ENCODE measurements at places on chromosomes 13 and 19.

DNA sequence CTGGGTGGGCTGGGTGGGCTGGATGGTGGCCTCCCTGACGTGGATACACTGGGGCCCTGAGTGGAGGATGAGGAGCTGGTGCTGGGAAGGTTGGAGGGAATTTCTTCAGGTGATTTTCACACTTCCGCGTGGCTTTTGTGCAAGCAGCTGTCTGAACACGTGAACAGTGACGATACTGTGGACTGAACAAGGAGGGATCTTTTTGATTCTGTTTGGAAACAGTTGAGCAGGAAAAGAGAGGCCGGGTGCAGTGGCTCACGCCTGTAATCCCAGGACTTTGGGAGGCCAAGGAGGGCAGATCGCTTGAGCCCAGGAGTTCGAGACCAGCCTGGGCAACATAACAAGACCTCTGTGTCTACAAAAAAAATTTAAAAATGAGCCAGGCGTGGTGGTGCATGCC lies 9.1 kb upstream of the GTF2F1 start:
- no peak for DNase-seq

DNA sequence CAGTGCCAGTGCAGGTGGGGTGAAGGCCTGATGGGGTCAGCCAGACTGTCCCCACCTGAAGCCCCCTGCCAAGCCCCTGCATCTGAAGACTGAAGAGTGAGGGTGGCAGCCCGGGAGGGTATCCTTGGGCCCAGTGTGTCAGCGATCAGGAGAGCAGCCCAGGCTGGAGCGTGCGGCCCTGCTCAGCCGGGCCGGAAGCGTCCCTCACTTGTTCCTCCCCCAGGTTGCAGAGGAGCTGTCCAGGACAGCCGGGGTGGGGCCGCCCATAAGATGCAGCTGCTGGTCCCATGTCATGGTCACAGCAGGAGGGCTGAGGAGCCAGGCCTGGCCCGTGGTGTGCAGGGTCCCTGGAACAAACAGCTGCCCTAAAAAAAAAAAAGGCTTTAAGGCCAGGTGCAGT lies 55.4 kb downstream of the KDM4B start:
- DNase-seq: no peak

DNA sequence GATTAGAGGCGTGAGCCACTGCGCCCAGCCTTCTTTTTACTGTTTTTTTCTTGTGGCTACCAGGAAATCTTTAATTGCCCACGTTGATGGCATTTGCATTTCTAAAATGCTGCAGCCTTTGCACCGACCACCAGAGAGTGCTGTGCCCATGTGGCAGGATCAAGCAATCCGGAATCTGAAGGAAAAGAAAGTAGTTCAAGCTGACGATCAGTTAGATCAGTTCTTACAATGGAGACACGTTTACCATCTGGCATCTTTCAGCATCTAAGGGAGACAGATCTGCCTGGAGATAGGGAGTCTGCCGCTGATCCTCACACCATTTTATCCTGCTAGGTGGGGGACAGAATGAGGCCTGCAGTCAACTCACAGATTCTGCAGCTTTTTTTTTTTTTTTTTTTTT lies 19.9 kb downstream of the TINCR start:
- no peak for DNase-seq

GRCh38 chr13:68628994-68629393 lies 1398.9 kb upstream of the PCDH9 start:
- no peak for DNase-seq

DNA sequence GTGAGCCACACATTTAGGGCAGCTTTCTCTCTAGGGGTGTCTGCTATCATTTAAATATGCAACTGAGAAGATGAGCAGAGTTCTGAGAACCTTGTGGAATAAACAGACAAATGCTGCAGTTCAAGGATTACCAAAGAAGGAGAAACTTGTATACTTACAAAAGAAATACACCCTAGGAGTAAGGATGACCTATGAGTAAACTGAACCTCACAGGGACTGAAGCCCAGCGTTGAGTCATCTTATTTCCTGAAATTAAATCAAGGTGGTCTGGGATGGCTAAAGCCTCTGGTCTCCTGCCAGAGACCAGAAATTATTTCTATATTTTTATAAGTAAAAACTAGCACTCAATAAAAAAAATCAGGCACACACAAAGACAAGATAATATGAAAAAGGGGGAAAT lies 40.1 kb downstream of the FAM216B start:
- DNase-seq: no peak

GRCh38 chr13:97855570-97856303 lies 97.7 kb upstream of the IPO5 start:
- no peak for DNase-seq

DNA sequence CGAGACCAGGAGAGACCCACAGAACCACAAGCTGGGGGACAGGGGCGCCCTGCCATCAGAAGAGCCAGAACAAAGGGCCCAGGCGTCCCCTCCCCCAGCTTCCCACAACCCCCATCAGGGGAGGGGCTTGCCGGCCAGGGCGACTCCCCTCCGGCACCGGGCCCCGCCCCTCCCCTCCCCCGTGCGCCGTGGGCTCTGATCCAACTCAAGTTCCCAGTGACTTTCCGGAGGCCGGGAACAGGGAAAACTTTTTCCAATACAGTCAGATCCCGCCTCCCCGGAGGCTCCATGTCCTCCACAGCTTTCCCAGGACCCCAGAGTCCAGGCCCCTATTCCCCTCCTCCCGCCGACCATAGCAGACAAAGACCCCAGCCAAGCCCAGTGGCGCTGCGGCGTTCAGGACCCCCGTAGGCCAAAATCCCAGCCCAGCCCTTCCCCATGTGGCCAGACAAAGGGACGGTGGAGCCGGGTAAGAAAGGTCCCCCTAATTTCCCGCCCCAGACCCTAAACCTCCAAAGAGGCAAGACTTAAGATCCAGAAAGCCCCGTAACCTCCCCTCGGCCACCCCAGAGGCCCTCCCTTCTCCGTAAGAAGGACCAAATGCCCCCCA lies 673 bp downstream of the TEAD2 start:
- DNase-seq: no peak

GRCh38 chr19:49084206-49085019 lies 838 bp upstream of the SNRNP70 start:
- DNase-seq: no peak

DNA sequence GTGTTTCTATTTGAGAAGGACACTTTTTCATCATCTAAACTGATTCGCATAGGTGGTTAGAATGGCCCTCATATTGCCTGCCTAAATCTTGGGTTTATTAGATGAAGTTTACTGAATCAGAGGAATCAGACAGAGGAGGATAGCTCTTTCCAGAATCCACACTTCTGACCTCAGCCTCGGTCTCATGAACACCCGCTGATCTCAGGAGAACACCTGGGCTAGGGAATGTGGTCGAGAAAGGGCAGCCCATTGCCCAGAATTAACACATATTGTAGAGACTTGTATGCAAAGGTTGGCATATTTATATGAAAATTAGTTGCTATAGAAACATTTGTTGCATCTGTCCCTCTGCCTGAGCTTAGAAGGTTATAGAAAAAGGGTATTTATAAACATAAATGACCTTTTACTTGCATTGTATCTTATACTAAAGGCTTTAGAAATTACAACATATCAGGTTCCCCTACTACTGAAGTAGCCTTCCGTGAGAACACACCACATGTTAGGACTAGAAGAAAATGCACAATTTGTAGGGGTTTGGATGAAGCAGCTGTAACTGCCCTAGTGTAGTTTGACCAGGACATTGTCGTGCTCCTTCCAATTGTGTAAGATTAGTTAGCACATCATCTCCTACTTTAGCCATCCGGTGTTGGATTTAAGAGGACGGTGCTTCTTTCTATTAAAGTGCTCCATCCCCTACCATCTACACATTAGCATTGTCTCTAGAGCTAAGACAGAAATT lies 103.8 kb downstream of the TNFRSF19 start:
- DNase-seq: no peak

GRCh38 chr13:87999788-88000187 lies 328.6 kb downstream of the SLITRK5 start:
- DNase-seq: no peak

DNA sequence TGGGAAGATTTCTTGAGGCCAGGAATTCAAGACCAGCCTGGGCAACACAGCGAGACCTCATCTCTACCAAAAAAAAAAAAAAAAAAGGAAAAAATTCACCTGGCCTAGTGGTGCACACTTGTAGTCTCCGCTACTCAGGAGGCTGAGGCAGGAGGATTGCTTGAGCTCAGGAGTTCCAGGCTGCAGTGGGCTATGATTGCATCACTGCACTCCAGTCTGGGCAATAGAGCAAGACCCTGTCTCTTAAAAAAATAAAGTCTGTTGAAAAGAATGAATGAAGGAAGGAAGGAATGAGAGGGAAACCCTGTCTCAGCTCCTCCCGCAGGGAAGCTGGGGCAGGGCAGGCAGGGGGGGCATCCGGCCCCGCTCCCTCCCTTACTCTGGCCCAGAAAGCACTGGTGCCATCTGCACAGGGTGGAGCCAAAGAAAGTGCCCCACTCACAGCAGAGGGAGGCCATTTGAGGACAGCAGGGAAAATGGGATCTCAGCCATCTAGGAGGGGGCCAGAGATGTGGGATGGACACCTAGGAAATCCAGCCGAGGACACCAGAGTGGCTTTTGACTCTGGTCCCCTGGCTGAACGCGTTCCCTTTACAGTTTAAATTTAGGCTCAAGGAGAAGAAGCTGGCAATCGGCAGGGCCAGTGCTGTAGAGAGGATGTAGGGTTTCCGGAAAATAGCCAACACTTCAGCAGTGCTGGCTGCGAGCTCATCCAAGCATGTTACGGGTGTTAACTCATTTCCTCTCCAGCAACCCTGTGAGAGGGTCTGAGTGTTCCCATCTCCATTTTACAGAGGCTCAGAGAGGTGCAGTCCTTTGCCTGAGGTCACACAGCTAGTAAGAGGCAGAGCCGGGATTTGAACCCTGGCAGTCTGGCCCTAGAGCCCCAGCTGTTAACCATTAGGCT lies 3.6 kb upstream of the HPN start:
- no peak for DNase-seq

GRCh38 chr19:43634872-43635560 lies 4.6 kb downstream of the CADM4 start:
- no peak for DNase-seq

DNA sequence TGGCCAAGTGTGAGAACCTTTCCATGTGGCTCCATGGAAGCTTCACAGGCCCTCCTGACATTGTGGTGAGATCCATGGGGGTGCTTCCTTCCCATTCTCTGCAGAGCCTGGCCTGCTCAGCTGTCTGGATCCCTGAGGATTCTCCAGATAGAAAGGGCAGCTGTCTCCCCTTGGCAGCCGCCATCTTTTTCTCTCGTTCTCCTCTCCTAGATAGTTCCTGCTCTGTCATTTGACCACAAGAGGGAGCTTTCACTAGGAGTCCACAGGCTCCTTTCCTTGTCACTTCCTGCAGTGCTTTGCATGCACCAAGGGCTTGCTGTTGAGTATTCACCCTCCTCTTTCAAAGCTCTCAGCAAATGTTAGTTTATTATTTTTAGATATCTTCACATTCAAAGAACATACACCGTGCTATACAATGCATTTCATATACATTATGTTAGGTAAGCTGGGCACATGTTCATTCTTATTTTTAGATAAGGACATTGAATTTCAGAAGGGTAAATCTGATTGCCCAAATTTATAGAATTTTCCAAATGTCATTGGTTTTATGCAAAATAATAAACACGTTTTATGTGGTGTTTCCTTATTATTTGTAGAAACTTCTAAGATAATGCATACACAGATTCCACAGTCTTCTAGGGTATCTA lies 133.2 kb downstream of the FRY start:
- no peak for DNase-seq

DNA sequence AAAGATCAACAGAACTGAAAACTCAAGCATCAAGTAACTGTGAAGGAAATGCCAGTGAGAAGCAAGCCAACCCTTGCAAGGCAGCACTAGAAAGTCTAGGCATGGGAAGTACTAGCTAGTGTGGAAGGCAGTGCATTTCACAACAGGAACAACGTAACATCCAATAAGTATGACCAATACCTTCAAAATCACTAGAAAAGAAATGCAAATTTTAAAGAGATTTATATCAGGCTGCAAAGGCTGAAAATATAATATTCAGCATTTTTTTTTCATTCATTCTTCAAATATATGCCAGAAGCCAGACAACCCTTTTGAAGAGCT lies 121.9 kb downstream of the DLEU7 start:
- no peak for DNase-seq

DNA sequence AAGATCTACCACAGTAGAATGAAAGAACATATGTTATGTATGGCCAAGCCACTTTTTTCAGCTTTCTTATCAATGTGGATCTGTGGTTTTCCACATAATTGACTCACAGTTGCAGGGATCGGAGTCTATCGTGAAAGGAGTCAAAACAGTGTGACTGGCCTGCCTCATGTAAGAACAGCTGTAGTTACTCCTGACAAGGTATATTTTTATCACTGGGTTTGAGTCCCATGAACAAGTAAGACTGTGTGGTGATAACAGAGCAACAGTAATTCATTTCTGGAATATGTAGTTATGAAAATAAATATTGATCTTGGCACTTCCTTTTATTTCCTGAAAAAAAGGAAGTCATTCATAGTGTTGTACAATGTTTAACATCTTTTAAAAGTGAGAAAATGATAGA lies 416.6 kb downstream of the KLF12 start:
- DNase-seq: no peak

- DNase-seq: peak; percentile 74
Measured at GRCh38 chr19:41226053-41226873, 7.2 kb downstream of the AXL start.

DNA sequence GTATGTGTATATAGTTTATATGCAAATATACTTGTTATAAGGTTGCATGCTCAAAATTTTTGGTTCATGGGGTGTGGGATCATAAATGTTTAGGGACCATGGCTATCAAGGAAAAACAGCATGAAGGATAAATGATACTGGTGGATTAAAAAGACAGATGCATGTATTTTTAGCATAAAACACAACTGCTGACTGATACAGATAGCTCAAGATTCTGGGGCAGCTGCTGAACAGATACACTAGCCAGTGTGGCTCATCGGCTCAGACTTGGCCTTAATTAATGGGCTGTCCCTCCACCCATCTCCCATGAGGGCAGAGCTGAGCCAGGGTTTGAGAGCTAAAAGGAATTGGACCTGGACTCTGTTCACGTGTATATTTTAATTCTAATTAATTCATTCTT lies 11.4 kb downstream of the ALOX5AP start:
- no peak for DNase-seq

- no peak for DNase-seq
Measured at GRCh38 chr13:43872181-43872580, 7.4 kb downstream of the CCDC122 start.

- no peak for DNase-seq
Measured at GRCh38 chr19:58585442-58586132, 12.5 kb upstream of the MZF1 start.

- no peak for DNase-seq
Measured at GRCh38 chr19:34597596-34597995, 79.4 kb downstream of the SCGB2B2 start.

DNA sequence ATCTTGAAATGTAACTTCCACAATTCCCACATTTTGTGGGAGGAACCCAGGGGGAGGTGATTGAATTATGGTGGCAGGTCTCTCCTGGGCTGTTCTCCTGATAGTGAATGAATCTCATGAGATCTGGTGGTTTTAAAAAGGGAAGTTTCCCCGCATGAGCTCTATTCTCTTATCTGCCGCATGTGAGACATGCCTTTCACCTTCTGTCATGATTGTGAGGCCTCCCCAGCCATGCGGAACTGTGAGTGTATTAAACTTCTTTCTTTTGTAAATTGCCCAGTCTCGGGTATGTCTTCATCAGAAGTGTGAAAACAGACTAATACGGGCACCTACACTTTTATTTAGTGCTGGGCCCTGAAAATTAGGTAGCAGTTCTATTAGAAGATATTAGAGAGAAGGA lies 45.8 kb downstream of the TNFSF13B start:
- no peak for DNase-seq
